Gastrocnemius medialis (tissue), 4 donors: ENCODE measurements at places on chromosomes 1 and 21.

DNA sequence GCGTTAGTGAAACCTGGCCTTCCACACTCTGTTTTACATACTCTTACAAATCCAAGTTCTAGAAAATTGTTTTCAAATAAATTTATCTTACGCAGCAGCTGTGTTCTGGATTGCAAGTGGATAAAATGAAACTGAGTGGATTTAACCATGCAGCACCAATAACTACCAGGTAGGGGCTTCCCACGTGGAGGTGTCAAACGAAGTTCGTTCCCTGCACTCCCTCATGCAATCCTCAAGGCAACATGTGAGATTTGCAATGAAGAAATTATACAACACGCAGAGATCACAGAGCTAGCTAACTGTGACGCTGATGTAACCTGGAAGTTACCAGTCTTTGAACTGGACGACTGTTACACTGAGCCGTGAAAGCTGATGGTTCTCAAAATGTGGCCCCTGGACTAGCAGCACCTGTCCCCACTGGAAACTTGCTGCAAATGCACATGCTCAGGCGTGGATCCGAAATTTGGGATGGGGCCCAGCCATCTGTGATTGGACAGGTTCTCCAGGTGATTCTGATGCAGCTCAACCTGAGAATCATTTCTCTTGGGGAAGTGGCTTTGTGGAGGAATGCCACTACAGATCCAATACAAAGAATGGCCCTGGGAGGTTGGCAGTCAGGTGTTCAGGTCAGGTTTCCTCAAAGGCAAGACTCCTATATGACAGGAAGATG lies 36.3 kb downstream of the RSPH1 start:
- no peaks in the 10 kb centered on the region for H3K27me3 ChIP-seq
- H3K36me3 ChIP-seq = no peaks in the 10 kb centered on the region
- no peak overlapping the region for H3K27ac ChIP-seq
- H3K4me1 ChIP-seq = no peaks in the 10 kb centered on the region

DNA sequence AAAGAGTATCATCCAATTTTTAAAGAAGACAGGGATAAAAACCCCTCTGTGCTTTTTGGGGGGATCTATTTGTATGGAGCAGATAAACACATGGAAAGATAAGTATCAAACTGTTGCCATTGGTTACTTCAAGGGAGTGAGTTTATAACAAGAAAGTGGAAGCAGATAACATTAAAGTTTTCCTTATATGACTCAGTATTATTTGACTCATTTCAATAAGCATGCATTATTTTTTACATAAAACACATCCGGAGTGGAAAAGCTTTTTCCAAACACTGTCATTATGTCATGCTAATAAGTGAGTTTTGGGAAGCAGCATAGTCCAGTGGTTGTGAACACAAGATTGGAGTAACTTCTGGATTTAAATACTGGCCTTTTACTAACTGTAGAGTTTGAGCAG lies 452.2 kb downstream of the LTN1 start:
- H3K4me3 ChIP-seq = no peak overlapping the region
- H3K36me3 ChIP-seq = no peaks in the 10 kb centered on the region
- H3K27ac ChIP-seq = no peak overlapping the region
- no peak for DNase-seq
- H3K4me1 ChIP-seq = no peaks in the 10 kb centered on the region
- no peaks in the 10 kb centered on the region for H3K27me3 ChIP-seq

DNA sequence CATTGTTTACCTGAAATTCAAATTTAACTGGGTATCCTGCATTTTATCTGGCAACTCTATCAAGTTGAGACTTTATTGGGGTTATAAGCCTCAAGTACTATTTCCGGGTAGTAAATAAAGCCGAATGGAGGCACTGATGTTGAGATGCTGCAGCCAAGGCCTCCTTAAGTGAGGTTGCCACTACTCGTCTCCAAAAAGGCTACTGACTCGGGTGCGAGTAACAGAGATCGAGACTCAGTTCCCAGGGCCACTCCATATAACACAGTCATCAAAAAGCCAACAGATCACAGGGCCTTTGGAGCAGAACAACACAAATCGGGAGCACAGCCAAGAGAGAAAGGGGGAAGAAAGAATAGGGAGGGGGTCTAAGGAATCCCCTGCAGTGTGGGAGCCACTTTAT lies 524 bp downstream of the COPA start:
- H3K27me3 ChIP-seq = no peaks in the 10 kb centered on the region
- peak overlapping the region; percentile 96 for H3K4me3 ChIP-seq
- H3K27ac ChIP-seq = peak overlapping the region; percentile 95

GRCh38 chr1:160436966-160437365 lies 36.6 kb downstream of the VANGL2 start:
- no peak for DNase-seq
- no peak overlapping the region for H3K27ac ChIP-seq
- H3K4me3 ChIP-seq = no peak overlapping the region
- no peaks in the 10 kb centered on the region for H3K4me1 ChIP-seq
- H3K36me3 ChIP-seq = no peaks in the 10 kb centered on the region
- no peaks in the 10 kb centered on the region for H3K27me3 ChIP-seq

GRCh38 chr1:168135116-168135920 lies 1.4 kb downstream of the GPR161 start:
- no peaks in the 10 kb centered on the region for H3K36me3 ChIP-seq
- no peak overlapping the region for H3K27ac ChIP-seq
- H3K4me1 ChIP-seq = peaks cover 7% of the 10 kb centered on the region
- no peak for DNase-seq
- peaks cover 16% of the 10 kb centered on the region for H3K27me3 ChIP-seq
- H3K4me3 ChIP-seq = peak overlapping the region; percentile 72

DNA sequence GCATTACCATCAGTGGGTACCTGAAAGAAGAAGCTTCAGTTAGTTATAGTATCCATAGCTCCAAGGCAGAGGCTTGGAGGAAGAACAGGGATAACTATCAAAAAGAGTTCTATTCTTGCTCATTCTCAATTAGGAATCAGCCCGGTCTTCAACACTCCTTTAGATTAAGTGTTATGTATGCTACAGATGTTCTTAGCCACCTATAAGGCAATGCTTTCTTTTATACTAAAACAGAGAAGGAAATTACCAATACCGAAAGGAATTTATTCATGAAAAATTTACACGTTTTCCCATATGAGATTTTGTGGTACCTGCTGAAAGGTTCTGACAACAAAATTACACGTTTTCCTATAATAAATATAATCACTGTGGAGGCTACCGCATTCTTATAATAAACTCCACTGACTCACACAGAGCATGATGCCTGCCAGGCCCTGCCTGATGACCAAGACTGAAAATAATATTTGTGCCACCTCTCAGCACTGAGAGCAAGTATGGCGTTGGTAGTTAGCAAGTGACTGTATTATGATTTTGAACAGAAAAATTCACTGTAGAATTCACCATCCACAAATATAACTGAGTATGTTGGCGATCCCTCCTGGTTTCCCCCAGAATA lies 58.3 kb downstream of the APP start:
- H3K27ac ChIP-seq = no peak overlapping the region
- peaks cover 6% of the 10 kb centered on the region for H3K4me1 ChIP-seq
- no peaks in the 10 kb centered on the region for H3K36me3 ChIP-seq
- no peak overlapping the region for H3K4me3 ChIP-seq
- no peak for DNase-seq

- no peaks in the 10 kb centered on the region for H3K27me3 ChIP-seq
- no peaks in the 10 kb centered on the region for H3K36me3 ChIP-seq
- no peak for DNase-seq
- H3K27ac ChIP-seq = no peak overlapping the region
- no peak overlapping the region for H3K4me3 ChIP-seq
- H3K4me1 ChIP-seq = no peaks in the 10 kb centered on the region
These were observed 131.2 kb downstream of the TRABD2B start for GRCh38 chr1:47865881-47866535.

DNA sequence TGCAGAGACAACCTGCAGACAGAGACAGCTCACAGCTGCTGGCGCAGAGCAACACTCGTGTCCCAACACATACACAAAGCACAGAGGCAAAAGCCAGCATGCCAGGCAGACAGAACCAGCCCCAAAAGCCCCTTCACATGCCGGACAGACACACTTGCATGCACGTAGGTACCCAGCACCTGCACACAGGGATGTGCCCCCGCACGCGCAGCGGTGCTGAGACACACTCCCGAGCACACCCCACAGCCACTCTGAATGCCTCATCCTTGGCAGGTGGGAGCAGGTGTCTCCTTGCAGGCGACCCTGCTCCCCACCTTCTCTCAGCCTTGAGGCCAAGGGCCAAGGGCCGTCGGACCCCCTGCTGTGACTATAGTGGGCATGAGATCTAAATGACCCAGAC lies 41.2 kb upstream of the ZC3H12A start:
- H3K4me3 ChIP-seq = no peak overlapping the region
- no peak overlapping the region for H3K27ac ChIP-seq
- H3K27me3 ChIP-seq = no peaks in the 10 kb centered on the region
- H3K4me1 ChIP-seq = no peaks in the 10 kb centered on the region
- no peaks in the 10 kb centered on the region for H3K36me3 ChIP-seq

DNA sequence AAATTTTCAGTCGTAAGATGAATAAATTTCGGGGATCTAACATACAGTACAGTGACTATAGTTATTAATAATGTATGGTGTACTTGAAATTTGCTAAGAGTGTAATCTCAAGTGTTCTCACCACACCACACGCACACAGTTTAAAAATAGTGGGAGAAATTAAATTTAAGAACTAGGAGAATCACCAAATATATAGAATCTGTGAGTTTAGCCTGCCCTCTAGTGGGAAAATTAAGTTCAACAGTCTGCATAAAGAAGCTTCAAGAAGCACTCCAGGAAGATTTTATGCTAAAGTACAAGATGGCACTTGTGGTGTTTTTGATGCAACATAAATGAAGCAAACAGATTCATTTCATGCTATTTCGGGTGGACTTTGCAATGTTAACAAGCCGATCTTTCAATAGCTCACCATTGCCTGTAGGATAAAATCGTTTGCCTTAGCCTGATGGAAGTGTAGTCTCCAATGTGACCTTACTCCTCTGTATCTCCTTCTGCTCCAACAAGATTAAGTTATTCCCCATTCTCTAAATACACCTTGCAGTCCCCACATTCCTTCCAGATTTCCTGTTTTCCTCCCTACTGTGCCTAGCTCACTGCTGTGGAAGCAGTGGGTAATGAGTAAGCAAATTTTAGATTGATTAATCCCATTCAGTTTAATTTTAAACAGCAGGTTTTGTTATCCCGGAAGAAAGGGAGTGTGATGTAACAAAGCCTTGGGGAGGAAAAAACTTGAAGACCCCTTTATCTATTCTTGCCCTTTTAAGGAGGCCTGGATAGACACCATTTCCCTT lies 8.7 kb upstream of the PIK3C2B start:
- peaks cover 13% of the 10 kb centered on the region for H3K4me1 ChIP-seq
- no peak overlapping the region for H3K4me3 ChIP-seq
- no peak overlapping the region for H3K27ac ChIP-seq
- no peaks in the 10 kb centered on the region for H3K36me3 ChIP-seq

- H3K27ac ChIP-seq = no peak overlapping the region
- H3K4me1 ChIP-seq = no peaks in the 10 kb centered on the region
- no peaks in the 10 kb centered on the region for H3K27me3 ChIP-seq
- H3K4me3 ChIP-seq = no peak overlapping the region
- H3K36me3 ChIP-seq = no peaks in the 10 kb centered on the region
These were observed 19.2 kb downstream of the CRCT1 start for GRCh38 chr1:152533327-152533938.

- peak within 1 kb of the TSS; percentile 71 for H3K4me3 ChIP-seq
- H3K27me3 ChIP-seq = no peaks in the 10 kb centered on the region
- H3K27ac ChIP-seq = peak within 1 kb of the TSS; percentile 98
- H3K4me1 ChIP-seq = peaks cover 82% of the 10 kb centered on the region
- no peaks in the 10 kb centered on the region for H3K36me3 ChIP-seq
These were observed at the start of gene SHISA4 for GRCh38 chr1:201888282-201889089. TSS of gene SHISA4 (plus strand) at chr1:201888898. CDS start at chr1:201888995, 97 bp downstream.

DNA sequence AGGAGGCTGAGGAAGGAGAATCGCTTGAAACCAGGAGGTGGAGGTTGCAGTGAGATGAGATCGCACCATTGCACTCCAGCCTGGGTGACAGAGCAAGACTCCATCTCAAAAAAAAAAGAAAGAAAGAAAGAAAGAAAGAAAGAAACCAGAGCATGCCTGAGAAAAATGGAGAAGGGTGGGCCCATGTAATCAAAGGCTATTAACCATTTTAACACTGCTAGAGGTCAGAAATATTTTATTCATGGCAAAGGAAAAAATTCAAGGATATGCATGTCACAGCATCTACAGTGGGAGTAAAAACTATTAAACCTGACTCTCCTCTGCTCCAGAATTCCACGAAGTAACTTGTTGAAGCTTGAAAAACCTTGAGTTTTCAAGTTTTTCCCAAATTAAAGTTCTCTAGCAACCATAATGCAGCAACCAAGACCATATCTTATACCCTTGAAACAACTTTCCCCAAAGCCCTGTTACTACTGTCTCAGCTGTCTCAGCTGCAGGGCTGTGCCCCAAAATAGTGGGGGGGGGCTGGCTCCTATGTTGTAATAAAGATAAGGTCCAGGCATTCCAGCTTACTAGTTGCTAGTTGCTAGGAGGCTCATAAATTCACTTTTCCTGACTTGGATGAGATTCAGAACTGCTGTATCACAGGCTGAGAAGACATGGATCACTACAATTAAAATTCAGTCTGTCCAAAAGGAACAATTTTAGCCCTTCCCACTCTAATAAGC lies 112.9 kb upstream of the SOD1 start:
- H3K36me3 ChIP-seq = no peaks in the 10 kb centered on the region
- no peaks in the 10 kb centered on the region for H3K27me3 ChIP-seq
- DNase-seq = no peak

- H3K27ac ChIP-seq = no peak overlapping the region
- no peaks in the 10 kb centered on the region for H3K4me1 ChIP-seq
- no peak for DNase-seq
- no peaks in the 10 kb centered on the region for H3K27me3 ChIP-seq
- H3K4me3 ChIP-seq = no peak overlapping the region
These were observed 62.9 kb downstream of the LPAR3 start for GRCh38 chr1:84830136-84830535.

DNA sequence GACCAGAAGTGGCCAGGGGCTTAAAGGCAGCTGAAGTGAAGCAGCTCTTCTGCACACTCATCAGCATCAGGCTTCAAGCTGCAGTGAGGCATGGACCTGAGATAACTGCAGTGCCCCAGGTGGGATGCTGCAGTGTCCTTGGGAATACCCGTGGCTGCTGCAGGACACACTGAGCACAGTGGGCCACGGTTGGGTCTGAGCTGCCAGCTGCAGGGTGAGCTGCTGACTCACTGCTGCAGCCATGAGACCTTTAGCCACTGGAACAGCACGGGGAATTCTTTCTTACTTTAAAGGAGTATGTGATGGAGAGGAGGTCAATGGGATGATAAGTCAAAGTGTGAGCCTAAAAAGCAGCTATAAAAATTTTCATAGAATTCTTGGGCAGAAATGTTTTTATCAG lies 102.1 kb downstream of the XCL2 start:
- DNase-seq = no peak
- no peak overlapping the region for H3K27ac ChIP-seq
- no peaks in the 10 kb centered on the region for H3K4me1 ChIP-seq
- H3K27me3 ChIP-seq = no peaks in the 10 kb centered on the region
- H3K36me3 ChIP-seq = no peaks in the 10 kb centered on the region
- no peak overlapping the region for H3K4me3 ChIP-seq

DNA sequence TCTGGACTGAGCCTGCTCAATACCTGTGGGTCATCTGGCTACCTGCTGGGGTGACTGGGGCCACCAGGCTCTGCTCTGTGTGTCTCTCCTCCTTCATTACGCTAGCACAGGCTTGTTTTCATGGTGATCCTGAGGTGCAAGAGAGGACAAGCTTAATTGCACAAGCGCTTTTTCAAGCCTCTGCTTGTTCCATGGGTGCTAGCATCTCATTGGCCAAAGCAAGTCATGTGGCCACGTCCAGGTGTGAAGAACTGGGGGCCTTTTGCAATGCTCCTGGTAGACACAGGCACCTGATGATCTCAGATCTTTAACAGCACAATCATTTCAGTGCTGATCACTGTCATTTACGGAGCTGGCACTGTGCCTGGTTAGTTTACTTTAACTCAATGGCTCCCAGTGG lies 114.6 kb downstream of the KAZN start:
- H3K4me3 ChIP-seq = no peak overlapping the region
- no peak for DNase-seq
- no peak overlapping the region for H3K27ac ChIP-seq
- H3K27me3 ChIP-seq = no peaks in the 10 kb centered on the region
